Hematopoietic multipotent progenitor cell treated with erythropoietin and hydrocortisone succinate and interleukin-3 and kit ligand, for 17 days (in vitro differentiated cells): ENCODE measurements at places on chromosomes 11 and 22.
A peak's percentile ranks its signal among the peaks of the same experiment; 100 is the strongest.

GRCh38 chr22:17969701-17970113 is 54.7 kb downstream of the MICAL3 start:
- no peak for DNase-seq

DNA sequence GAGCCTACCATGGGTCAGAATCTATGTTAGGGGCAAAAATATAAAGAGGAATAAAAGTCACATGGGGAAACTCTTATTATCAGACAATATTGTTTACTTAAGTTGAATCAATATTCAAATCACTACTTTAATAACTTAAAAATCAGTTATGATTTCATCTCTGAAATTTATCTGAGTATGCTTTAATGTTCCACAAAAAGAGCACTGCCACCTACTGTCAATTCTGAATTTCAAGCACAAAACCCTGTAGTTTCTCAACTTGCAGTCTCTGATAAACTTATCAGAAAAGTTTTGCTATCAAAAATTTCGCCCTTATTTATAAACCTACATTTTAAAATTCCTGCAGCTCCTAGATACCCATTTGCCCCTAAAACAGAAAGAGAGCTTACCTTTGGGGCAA is 47.3 kb downstream of the RDX start:
- DNase-seq: no peak

GRCh38 chr22:19868333-19868732 is 13.7 kb upstream of the GNB1L start:
- no peak for DNase-seq

GRCh38 chr11:71342116-71342515 is 89.7 kb upstream of the SHANK2 start:
- DNase-seq: no peak

DNA sequence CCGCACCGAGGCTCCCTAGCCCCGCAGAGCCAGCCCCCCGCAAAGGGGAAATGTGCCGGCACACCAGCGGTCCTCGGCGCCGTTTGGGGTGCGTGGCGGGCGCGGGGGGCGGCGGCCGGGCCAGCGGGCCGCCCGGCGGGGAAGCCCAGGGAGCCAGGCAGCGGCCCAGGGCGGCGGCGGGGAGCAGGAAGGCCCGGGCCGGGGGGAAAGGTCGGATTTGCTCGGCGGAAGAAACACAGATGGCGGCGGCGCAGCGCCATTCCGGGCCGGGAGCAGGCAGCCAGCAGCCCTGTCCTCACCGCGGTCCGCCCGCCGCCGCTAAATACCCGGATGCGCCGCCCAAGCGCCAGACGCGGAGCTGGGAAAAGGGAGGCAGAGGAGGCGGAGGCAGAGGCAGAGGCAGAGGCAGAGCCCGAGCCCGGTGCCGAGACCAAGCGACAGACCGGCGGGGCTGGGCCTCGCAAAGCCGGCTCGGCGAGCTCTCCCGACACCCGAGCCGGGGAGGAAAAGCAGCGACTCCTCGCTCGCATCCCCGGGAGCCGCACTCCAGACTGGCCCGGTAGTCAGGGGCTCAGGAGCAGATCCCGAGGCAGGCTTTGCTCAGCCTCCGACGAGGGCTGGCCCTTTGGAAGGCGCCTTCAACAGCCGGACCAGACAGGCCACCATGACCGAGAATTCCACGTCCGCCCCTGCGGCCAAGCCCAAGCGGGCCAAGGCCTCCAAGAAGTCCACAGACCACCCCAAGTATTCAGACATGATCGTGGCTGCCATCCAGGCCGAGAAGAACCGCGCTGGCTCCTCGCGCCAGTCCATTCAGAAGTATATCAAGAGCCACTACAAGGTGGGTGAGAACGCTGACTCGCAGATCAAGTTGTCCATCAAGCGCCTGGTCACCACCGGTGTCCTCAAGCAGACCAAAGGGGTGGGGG is 2.6 kb upstream of the GCAT start:
- peak; percentile 70 for DNase-seq

DNA sequence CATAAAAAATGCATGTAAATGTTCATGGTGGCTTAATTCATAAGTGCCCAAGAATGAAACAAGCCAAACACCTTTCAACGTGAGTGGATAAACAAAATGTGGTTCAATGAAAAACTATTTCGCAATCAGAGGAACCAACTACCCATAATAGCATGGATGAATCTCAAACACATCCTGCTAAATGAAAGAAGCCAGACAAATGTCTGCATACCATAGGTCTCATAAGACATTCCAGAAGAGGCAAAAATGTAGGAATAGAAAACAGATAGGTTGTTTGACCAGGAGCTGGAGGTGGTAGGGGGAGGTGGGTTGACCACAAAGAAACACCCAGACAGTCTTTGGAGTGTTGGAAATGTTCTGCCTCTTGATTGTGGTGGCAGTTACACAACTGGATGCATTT is 13.2 kb upstream of the OSBPL5 start:
- DNase-seq: no peak

- DNase-seq: no peak
These were observed 3.5 kb downstream of the ZDHHC24 start for GRCh38 chr11:66542362-66542761.

DNA sequence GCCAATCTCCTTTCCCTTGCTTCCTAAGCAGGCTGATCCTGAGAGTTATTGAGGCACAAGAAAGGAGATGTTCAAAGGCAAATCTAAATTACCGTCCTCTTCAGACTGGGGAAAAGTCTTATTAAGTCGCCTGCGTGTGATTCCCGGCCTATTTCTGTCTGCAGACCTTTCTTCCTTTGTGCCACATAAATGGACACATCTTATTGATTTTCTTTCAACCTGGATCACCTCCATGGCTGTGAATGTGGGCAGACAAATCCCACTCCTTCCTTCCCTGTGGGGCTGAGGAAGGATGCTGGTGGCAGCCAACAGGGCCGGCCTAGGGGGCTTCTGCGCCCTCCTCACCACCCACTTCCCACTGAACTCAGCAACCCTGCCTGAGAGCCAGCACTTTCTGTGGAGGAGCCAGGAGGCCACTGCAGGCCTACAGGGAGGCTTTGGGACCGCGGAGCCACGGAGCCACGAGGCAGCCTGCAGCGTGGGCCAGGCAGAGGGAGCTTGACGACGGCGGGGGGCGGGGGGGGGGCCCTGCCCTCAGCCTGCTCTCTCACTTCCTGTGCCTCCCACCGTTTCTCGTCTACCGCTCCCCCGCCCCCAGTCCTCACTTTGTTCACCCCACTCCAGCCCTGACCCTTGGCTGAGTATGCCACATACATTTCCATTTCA is 73.6 kb upstream of the LMO1 start:
- no peak for DNase-seq

- DNase-seq: no peak
These were observed 226.0 kb upstream of the C11orf87 start for GRCh38 chr11:109196016-109196415.

DNA sequence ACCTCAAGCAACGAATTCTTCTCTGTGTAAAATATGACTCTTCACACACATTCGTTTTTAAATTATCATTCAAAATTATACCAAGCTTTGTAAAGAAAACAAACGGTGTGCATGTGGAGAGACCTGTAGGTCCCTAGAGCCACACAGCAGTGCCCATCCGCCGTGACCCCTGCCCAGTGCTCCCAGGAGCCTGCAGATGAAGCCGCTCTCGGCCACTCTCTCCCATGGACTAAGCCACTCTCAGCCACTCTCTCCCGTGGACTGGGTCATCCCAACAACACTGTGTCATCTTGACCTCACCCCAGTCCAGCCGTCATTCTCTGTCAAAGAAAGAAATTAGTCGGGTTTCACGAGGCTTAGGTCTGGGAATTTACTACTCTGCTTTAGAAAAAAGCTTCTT is 391.6 kb downstream of the BRD1 start:
- no peak for DNase-seq

GRCh38 chr11:103901656-103902055 is 134.8 kb upstream of the DDI1 start:
- DNase-seq: no peak

GRCh38 chr22:27488456-27489177 is 312.9 kb downstream of the MN1 start:
- no peak for DNase-seq

- DNase-seq: no peak
These were observed 1.7 kb upstream of the LINC01488 start for GRCh38 chr11:69479591-69480271.

GRCh38 chr22:47198801-47199251 is 436.4 kb downstream of the TBC1D22A start:
- no peak for DNase-seq

DNA sequence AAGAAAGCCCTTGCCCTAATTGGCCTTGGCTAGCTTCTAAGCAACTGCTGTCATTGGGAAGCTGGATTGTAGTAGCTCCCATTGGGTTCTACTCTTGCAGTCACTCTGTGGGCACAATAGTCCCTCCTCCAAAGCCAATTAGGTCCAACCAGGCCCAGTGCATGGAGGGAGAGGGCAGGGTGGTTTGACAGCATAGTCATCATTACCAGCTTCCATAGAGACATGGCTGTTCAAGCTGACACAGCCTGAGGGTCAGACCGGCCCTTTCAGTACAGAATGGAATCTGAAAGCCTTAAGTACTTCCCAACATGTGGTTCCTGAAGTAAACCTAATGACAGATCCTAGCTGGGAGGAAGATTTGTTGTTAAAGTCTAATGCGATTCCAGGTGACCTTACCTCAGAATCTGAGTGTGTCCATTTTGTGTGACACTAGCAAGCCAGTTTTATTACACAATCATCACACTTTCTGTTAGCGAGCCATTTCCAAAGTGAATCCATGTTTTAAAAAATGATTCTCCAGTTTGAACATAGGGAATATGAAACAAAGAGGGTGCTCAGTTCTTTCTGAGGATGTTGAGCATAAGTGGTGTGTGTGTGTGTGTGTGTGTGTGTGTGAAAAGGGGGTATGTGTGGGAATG is 6.9 kb downstream of the PLET1 start:
- DNase-seq: no peak

DNA sequence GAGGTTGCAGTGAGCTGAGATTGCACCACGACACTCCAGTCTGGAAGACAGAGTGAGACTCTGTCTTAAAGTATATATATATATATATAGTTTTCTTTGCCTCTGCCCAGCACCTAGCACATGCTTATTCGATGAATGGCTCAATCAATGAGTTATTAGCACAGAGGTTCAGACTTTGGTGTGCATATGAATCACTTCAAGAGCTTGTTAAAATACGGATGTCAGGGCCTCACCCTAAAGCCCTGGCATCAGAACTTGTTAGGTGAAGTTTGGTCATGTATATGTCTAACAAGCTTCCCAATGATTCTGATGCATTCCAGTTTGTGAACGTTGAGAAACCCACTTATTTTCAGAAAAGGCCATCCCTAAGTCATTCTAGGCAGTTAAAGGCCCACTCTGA is 21.8 kb upstream of the TMEM86A start:
- no peak for DNase-seq

- peak; percentile 68 for DNase-seq
These were observed at the start of gene RRP7A for GRCh38 chr22:42519525-42520401. Gene RRP7A (minus strand): TSS chr22:42519796. CDS start chr22:42519786, 10 bp downstream.

GRCh38 chr22:39434721-39435120 is 22.1 kb upstream of the MGAT3 start:
- DNase-seq: no peak

- no peak for DNase-seq
These were observed 25.7 kb downstream of the OSBP2 start for GRCh38 chr22:30720263-30720837.

DNA sequence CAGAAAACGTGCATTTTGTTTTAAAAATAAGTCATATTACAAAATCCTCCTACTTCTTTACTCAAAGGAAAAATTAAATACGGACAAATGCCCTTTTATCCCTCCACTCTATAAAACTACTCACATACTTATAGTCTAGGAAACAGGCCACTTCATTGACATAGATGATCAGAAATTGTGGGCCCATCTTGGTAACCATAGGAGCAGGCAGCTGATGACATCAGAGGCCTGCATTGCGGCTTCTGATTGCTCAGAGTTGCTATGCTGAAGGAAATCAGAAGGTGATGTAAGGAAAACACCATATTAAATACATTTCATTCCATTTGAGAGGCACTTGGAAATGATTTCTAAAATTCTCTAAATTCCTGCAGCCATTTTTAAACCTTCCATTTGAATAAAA is 27.0 kb downstream of the FAM76B start:
- DNase-seq: no peak

DNA sequence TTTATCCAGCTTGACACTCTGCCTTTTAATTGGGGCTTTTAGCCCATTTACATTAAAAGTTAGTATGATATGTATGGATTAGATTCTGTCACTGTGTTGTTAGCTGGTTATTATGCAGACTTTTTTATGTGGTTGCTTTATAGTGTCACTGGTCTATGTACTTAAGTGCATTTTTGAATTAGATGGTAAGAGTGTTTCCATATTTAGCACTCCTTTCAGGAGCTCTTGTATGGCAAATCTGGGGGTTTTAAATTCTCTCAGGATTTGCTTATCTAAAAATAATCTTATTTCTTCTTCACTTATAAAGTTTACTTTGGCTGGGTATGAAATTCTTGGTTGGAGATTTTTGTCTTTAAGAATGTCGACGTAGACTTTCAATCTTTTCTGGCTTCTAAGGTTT is 4.0 kb downstream of the OR52E6 start:
- DNase-seq: no peak

GRCh38 chr11:78961247-78961646 is 386.6 kb upstream of the NARS2 start:
- DNase-seq: no peak

DNA sequence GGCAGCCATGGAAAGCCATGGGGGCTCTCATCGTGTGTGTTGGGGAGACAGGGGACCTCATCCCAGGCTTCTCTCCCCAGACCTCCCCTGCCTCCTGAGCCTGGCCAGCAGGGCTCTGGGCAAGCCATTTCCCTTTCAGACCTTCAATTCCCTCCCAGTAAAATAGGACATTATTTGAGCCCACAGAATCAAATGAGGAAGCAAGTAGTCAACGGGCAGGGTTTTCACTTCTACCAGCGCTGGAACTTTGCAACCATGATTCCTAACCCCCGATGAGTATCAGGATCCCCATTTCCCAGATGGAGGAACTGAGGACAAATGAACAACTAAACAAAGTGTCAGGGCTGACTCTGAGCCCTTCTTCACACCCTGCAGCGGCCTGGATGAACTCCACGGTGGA is 48.9 kb upstream of the TCF20 start:
- no peak for DNase-seq

GRCh38 chr22:46833228-46833627 is 70.8 kb downstream of the TBC1D22A start:
- DNase-seq: no peak

DNA sequence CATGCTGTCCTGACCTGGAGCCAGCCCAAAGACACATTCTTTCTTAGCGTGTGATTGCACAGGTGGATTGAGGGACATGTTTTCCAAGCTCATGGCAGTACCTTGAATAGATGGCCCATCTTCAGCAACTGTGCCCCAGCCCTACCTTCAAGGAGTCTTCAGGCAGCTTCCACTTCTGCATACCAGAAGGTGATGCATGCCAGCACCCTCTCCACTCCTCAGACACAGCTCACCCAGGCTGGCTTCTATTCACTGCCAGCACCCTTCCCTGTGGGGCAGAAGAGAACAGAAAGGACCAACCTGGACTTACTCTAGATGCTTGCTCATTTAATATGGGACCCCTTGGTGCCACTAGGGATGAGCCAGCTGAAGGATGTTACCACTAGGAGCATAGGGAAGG is 466.4 kb upstream of the ISX start:
- no peak for DNase-seq

GRCh38 chr22:24337894-24338645 is 67.4 kb downstream of the SPECC1L start:
- no peak for DNase-seq

GRCh38 chr11:102620818-102621561 is 4.1 kb downstream of the MMP20 start:
- no peak for DNase-seq

GRCh38 chr11:94933223-94934130 is 39.9 kb downstream of the CWC15 start:
- DNase-seq: no peak

- no peak for DNase-seq
These were observed 197.8 kb upstream of the SORL1-AS1 start for GRCh38 chr11:121650351-121651256.

- DNase-seq: no peak
These were observed 20.5 kb downstream of the PGM2L1 start for GRCh38 chr11:74377689-74378088.
